Stimulated activated naive CD8-positive, alpha-beta T cell treated with anti-CD3 and anti-CD28 coated beads, Interleukin-15, amount 100 ng/mL, for 72 hours (primary cell): ENCODE measurements at places on chromosomes 3 and 15.

DNA sequence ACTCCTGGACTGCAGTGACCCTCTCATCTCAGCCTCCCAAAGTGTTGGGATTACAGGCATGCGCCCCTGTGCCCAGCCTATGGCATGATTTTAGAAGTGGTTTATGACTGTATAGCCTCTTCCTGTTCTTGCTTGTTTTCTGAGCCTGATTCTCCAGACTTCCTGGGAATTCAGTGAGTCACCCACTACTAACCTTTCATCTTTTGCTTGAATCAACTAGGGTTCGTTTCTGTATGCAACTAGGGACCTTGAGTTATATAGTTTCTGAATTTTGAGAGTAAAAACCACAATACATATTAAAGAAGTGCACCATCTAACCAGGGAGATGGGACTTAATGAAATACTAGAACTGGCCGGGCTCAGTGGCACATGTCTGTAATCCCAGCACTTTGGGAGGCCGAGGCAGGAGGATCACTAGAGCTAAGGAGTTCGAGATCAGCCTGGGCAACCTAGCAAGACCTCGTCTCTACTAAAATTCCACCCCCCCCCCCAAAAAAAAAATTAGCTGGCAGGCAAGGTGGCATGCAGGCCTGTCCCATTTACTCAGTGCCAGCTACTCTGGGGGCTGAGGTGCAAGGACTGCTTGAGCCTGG is 76.0 kb downstream of the ZNF609 start:
- DNase-seq: no peak

- DNase-seq: no peak
These were observed 36.4 kb upstream of the SLCO2A1 start for GRCh38 chr3:134066158-134066541.

DNA sequence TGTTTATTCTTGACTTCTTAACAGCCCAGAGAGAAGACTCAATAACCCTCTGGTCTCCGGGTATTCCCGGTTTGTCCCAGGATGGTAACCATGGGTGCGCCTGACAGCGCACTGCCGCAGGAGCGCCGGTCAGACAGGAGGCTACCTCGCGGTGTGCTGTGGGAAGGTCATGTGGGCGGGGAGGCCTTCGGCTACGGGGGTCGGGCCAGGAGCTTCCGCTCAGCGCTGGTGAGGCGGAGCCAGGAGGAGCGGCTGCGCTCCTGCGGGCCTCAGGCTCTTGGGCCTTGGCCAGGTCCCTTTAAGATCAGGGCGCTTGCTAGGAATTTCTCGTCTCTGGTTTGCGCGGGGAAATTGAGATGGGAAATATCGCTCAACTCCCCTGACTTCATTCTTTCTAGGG is 182.3 kb upstream of the NDN start:
- no peak for DNase-seq

DNA sequence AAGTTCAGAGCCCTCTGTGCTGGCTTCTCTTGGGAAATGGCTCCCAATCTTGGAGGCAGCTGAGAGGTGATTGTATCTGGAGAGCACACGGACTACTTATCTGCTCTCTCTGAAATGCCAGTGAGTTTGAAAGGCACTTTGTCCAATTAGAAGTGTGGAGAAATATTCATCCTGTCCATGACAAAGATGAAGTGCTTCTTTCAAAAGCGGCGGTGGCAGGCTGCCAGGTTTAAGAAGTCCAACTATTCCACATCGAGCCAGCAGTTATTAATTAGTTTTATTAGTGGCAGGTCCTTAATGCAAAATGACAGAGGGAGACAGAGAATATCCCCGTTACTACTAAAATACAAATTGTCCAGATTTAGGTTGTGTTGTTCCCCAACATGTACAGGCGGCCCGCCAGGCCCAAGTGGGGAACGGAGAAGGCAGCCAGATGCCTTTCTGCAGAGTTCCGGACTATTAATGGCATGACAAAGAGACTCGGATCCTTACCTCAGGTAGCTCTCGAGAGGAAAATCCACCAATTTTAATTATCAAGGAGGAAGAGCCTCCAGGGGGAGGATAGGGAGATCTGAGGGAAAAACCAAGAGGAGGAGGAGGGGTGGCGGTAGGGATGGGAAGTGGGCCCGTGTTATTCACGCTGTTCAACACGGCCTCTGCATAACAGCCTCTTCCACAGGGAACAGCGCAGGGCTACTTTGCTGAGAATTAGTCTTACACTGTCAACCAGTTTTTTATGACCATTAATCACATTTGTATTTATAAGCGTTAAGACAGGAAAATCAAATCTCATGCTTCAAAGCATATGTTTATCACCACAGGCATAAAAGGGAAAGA is 42.0 kb downstream of the RORA start:
- no peak for DNase-seq

DNA sequence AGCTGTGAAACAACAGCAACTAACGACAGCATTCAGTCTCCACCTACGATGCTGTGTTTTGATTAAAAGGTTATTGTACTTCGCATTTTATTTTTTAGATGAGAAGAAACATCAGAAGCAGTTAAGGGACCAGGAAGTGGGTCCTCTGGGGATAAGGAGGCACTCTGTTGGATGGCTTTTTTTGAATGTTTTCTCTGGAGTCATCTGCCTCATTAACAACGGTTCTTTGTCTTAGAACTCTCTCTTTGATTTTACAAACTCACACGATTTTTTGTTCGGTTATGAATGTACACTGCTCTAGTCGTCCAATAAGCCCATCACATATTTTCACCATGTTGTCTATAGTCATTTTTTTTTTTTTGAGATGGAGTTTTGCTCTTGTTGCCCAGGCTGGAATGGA is 36.0 kb upstream of the ARPIN start:
- DNase-seq: no peak

DNA sequence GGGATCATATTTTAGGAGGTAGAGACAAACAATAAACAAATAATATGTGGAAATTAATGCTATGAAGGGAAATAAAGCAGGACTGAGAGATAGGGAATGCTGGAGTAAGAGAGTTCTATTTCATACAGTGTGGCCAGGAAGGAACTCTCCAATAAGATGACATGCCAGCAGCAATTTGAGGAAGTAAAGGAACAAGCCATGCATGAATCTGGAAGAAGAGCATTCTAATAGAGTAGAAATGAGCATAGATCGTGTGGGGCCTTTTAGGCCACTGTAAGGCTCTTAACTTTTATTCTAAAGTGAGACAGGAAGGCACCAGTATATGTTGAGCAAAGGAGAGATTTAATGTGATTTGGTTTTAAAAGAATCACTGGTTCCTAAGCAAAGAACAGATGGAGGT is 126.3 kb downstream of the DMXL2 start:
- no peak for DNase-seq

DNA sequence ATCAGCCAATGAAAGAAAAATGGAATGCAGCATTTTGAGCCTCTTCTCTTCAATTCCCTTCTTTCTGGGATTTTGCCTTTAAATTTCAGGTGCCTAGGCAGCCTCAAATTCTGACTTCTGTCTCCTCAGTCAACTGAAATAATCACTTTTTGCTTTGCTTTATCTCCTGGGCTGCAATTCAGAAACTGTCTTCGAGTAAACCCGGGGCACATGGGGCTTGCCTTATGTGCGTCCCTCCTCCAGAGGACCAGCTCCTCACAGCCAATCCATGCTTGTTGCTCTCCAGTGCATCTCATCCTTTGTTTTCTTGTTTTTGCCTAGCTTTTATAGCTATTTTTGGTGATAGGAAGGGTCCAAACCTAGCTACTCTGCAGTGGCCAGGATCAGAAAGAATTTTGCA is 8.8 kb downstream of the RTP3 start:
- no peak for DNase-seq

DNA sequence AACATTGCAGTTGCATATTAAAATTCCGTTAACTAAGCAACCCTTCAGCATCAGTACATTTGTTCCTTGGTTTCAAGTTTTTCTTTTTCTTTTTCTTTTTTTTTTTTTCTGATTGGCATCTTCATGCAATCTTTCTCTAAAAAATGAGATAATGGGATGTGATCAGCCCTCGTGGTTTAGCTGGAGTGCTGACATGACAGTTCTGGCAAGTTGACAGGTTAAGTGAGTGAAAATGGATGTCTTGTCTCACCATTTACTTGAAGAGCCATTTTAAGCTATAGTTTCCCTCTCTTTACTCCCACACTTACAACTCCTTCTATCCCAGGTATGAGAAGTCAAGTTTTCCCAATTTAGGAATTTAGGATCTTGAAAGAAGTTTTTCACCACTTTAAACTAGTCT is 495.2 kb downstream of the ROBO2 start:
- DNase-seq: no peak

- DNase-seq: no peak
These were observed 834.1 kb upstream of the GBE1 start for GRCh38 chr3:82595530-82595929.

DNA sequence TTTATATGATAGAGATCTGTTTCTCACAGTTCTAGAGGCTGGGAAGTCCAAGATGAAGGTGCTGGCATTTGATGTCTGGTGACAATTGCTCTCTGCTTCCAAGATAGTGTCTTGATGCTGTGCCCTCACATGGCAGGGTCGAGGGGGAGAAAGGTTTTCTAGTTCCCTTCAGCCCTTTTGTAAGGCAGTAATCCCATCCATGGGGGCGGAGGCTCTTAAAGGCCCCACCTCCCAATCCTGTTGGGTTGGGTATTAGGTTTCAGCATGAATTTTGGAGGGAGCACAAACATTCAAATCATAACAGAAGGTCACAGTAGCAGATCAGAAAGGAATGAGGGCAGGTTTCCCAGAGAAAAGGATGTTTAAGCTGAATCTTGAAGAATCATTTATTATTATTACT is 601.7 kb upstream of the ZNF717 start:
- DNase-seq: no peak

- no peak for DNase-seq
These were observed 234.5 kb upstream of the ICE2 start for GRCh38 chr15:60713119-60714084.

DNA sequence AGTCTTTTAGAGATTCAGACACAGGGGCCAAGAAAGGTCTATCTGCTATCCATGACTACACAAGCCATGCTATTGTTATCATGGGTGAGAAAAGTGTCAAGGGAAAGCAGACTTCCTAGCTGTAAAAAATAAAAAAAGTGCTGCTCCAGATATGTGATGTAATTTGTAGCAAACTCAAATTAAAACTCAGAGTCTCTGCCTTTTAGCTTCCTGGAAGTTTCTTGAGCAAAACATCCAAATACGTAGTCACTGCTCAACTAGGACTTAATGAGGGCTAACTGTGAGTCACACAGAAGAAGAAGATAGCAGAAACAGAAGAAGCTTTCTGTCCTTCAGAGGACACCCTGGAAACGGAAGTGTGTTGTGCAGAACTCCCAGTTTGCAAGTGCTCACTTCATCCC is 393.4 kb upstream of the NR2F2 start:
- DNase-seq: no peak

DNA sequence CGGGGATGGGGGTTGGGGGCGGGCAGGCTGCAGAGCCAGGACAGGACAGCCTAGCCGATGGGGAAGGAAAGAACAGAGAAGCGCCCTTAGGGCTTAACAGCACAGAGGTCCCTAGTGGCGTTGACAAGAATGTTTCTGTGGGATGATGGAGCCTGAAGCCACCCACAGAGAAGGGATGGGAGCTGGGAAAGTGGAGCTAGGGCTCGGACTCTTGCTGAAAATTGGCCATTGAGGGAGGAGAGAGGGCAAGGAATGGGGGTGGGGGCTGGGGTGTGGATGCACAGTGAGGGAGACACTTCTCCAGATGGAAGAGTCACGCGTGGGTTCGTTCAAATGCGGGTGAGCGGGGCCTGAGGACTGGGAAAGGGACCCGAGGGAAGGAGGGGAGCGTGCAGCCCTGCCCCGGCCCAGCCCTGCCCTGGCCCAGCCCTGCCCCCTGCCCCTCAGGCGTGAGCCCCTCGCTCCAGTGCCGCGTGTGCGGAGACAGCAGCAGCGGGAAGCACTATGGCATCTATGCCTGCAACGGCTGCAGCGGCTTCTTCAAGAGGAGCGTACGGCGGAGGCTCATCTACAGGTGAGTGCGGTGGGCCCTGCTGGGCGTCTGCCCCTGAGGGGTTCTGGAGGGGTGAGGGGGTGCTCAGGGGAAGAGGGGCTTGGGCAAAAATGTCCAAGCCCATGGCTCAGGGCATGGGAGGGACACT is 832 bp downstream of the NR2E3 start:
- no peak for DNase-seq

DNA sequence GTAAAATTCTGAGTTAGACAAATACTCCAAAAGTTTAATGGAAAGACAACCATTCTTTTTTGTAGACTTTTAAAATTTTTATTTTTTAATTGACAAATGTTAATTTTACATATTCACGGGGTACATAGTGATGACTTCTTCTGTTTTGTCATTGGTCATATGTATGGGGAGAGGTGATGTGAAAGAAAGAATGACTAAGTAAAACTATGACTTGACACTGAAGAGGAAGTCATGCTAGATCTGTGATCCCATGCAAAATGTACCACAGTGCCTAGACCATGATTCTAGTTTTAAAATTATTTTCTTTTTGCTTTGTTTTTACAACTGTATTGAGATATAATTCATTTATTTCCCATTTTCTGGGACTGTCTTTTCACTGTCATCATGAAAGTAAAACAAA is 281.6 kb downstream of the MBNL1 start:
- DNase-seq: no peak
